ENCODE measurements at places on chromosomes 5 and 9.
A peak's percentile ranks its signal among the peaks of the same experiment; 100 is the strongest.

- DNase-seq = no peak
Observed at GRCh38 chr5:141345327-141345726, 1.7 kb downstream of the PCDHGA3 start.

DNA sequence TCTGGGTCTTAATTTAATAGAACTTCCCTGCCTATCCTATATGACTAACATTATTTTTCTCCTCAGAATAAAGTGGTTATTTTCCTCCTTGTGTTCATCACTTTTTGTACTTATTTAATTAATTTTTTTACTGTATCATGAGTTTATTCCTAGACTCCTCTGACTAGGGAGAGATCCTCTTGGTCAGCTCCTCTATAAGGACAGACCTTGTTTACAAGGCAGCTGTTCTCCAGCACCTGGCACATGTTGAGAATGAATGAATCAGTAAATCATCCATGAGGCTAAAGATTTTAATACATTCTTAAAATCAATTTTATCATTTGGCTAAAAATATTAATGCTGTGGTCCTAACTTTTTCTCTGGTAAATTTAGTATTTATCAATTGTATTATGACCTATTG is 139.8 kb downstream of the NUDT12 start:
- no peak for DNase-seq

DNA sequence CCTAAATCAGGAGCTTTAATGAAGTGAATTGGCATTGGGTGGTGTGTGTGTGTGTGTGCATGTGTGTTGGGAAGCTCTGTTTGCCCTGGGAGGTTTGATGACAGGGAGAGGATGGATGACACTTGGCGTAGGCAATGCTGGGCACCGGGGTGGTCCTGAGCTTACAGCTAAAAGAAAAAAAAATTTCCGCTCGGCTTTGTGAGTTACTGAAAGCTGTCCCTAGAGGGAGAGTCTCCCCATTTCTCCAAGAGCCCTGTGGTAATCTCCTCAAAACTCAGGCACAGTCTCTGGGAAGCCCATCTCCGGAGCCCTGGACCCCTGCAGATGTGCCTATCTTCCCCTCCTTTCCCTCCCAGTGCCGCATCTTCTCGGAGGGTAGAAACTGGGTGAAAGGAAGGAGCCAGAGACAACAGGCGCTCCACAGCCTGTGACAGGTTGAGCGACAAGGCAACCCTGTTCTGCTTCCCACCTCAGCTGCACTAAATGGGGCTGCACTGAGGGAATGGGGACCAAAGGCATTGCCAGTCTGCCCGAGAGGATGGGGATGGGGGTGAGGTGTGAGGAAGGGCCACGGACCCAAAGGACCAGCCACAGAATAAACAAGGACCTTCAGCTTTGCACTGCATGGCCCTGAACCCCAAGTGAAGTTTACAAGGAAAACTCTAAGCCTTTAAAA is 35.8 kb upstream of the TIFAB start:
- DNase-seq = no peak

DNA sequence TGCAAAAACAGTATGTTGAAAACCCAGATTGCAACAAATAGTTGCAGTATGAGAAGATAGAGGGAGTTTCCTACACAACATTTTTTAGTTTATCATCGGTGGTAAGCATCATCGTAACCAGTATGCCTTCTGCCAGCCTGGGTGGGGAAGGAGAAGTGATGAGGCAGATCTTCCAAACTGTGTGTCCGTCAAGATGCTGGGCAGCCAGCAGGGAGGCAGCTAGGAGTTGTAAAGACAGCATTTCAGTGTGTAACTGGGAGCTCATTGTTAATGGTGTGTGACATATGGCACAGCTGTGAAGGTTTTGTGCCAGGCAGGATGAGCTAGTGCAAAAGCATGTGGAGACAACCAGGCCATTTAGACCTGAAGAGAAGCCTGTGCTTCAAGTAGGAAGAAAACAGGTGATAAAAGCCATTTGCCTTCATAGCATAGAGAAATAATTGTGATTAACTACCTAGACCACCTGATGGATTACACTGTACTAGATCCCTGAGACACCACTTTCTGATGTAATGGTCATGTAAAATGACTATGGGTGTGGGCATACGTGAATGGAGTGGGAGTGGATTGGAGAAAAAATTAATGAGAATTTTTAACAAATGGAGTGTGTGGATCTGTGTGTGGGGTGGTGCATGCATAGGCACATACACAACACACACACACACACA is 347.0 kb upstream of the ADAMTSL1 start:
- no peak for DNase-seq

DNA sequence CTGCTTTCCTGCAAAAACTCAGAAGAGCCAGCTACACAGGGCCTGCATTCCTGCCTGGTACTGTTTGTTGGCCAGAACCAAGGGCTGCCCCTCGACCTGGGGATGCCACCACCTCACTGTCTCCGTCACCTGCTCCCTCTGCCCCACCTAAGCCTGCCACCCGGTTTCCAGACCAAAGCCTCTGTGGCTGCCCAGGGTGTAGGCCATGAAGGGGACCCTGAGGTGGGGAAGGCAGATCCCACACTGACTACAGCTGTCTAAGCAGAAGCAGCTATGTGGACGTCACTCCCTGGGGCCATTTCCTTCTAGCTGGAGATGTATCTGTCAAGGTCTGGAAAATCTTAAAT is 35.8 kb downstream of the RASGEF1C start:
- no peak for DNase-seq

DNA sequence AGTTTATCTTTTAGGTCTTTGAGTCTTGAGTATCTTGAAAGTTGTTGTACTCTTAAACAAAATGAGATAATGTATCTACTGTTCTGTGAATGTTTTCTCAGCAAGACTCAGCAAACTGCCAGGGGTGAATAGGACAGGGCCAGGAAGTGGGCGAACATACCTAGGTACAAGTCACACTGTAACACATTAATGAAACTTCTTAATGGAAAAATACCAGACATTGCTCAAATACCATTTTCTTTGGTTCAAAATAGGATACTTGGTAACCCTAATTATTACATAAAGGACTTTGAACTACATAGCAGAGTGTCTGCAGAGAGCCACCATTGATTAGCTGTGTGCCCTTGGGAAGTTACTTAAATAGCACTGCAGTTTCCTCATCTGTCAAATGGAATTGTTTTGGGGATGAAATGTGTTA is 197.5 kb downstream of the ARHGEF28 start:
- DNase-seq = no peak

DNA sequence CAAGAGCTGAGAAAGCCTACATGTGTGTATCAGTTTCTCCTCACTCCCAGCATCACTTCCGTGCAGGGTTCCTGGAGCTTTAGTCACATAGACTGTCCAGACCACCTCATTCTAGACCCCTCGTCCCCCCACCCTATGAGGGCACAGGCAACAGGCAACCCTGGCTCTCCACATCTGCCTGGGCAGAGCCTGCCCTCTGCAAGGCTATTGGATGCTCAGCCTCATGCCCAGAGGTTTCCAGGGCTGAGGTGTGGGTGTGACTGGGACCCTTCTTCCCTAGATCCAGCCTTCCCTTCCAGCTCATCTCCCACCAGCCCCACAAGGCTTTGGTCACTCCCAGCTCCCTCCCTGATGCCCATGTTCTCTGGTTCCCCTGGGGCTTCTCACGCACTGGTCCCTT is 161.4 kb downstream of the PAX5 start:
- DNase-seq = no peak

GRCh38 chr9:123291736-123292135 is 23.4 kb upstream of the STRBP start:
- DNase-seq = no peak

DNA sequence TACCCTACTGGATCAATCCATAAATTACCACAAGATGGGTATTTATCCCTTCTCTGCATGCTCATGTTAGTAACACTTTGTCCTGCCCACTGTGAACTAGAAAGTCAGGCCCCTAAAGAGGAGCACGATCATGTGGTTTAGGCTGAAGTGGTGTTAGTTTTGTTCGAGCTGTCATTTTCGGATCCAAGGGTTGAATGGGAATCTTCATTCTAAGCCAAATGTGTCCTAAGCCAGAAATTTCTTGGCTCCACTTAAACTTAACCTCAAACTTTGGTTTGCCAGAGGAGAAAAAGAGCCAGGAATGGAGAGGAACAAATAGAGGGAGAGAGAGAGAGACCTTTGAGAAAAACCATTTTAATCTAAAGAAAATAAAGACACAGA is 837.7 kb upstream of the ZNF608 start:
- no peak for DNase-seq

GRCh38 chr5:57843059-57843367 is 360.4 kb upstream of the ACTBL2 start:
- no peak for DNase-seq

- no peak for DNase-seq
Observed at GRCh38 chr5:160675988-160676387, 176.0 kb downstream of the ATP10B start.

GRCh38 chr5:78753093-78753531 is 104.5 kb upstream of the LHFPL2 start:
- DNase-seq = peak; percentile 55

DNA sequence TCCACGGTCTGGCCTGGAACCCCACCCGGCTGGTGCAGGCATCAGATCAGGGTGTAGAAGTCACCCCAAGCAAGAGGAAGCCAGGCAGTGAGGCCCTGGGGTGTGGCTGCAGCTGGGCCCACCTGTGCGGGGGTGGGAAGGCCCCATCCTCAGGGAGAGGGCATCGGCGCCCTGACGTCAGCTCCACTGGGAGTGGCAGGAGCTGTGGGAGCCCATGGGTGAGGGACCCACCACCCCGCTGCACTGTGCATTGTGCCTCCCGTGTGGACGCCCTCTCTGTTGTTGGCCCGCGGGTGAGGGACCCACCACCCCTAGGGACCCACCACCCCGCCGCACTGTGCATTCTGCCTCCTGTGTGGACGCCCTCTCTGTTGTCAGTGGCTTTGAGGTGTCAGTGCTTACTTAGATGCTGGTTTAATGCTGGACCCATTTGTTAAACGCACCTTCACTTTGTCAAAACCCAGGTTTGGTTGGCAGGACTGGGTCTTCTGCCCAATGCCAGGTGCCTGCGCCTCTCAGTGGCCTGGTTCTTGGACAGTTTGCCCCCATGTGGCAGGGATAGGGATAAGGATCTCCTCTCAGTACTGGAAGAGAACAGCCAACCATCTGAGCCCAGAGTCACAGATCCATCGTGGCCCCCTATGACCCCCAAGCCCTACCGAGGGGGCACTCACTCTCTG is 6.9 kb upstream of the EXOC3 start:
- DNase-seq = no peak

GRCh38 chr5:999724-1000123 is 8.9 kb upstream of the NKD2 start:
- DNase-seq = no peak

DNA sequence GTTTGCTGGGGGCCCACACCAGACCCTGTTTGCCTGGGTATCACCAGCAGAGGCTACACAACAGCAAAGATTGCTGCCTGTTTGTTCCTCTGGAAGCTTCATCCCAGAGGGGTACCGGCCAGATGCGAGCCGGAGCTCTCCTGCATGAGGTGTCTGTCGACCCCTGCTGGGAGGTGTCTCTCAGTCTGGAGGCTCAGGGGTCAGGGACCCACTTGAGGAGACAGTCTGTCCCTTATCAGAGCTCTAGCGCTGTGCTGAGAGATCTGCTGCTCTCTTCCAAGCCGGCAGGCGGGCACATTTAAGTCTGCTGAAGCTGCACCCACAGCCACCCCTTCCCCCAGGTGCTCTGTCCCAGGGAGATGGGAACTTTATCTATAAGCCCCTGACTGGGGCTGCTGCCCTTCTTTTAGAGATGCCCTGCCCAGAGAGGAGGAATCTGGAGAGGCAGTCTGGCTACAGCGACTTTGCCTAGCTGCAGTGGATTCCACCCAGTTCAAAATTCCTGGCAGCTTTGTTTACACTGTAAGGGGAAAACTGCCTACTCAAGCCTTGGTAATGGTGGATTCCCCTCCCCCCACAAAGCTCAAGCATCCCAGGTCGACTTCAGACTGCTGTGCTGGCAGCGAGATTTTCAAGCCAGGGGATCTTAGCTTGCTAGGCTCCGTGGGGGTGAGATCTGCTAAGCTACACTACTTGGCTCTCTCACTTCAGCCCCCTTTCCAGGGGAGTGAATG is 206.0 kb upstream of the TLX3 start:
- no peak for DNase-seq

- no peak for DNase-seq
Observed at GRCh38 chr5:90962481-90962880, 403.9 kb downstream of the ADGRV1 start.

GRCh38 chr5:96602776-96603175 is 59.4 kb upstream of the CAST start:
- DNase-seq = no peak

DNA sequence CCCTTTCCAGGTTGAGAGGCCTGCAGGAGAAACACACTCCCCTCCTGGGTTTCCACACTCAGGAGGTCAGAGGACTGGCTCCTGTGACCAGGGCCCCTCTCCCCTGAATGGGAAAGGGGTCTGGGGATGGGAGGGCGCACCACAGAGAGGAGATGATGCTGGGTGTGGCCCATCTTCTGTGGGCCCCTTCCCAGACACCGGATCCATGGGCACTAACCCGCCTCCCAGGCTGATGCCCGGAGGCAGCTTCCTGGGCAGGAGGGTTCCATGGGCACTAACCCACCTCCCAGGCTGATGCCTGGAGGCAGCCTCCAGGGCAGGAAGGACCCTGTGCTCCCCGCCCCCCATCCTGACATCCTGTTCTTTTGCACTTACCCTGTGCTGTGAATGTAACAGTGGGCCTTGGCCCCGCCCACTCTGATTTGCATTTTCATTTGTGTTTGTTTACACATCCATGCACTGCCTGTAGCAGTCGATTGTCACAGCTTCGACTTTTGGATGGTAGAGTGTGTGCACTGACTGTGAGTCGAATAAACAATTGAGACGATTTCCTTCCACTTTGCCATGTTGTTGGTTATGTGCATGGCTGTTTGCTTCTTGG is 9.3 kb upstream of the DOLPP1 start:
- no peak for DNase-seq

DNA sequence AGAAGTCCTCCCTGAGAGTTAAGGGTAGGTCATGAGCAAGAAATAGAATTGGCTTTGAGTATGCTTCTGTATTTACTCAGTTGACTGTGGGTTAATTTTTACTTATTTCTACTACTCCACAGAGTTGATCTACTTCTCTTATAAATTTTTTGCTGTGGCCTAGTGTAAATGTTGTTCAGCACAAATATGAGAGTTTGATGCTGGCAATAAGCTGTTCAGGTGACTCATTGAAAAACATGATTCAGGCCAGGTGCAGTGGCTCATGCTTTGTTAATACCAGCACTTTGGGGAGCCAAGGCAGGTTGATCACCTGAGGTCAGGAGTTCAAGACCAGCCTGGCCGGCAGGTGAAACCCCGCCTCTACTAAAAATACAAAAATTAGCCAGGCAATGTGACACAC is 4.5 kb upstream of the CDK7 start:
- DNase-seq = no peak

DNA sequence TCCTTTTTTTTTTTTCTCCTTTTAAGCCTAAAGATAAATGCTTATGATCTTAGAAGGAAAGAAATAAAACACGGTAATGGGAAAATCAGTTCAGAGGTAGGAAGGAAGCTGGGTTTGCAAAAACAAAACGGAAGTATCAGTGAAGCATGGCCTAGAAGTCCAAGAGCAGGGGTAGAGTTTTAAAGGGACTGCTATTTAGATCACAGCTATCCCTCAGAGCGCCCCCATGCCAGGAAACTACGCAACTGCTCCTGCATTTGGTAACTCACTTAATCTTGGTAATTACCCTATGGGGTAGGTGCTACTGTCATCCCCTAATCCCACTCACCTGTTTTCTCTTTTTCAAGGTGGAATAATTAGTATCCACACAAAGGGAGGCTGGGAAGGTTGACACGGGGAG is 16.0 kb downstream of the TLE1 start:
- DNase-seq = no peak

All from AG09309 (cell line).